ENCODE measurements at places on chromosomes 3 and 15.

GRCh38 chr15:68833700-68834331 is 13.1 kb upstream of the ANP32A start:
- DNase-seq: no peak

- DNase-seq: peak; percentile 85
These were observed 61.3 kb downstream of the VGLL4 start for GRCh38 chr3:11582191-11582968.

DNA sequence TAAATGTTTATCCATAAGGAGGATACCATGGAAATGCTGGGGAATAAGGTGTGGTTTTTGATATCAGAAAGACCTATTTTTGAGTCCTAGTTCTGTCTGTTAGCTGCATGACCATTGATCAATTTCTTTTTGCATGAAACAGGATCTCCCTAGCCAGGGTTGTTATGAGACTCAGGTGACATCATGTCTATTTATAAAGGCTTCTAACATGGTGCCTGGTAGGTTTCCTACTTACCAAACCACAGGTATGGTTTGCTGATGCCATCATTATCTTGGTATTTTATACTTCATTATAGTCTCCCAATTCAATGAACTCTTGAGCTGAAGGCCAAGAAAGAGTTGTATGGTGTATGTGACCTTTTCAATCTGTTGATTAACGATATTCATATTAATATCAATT is 144.0 kb downstream of the CLSTN2 start:
- no peak for DNase-seq

GRCh38 chr3:123148772-123149171 is 53.0 kb upstream of the SEC22A start:
- no peak for DNase-seq

DNA sequence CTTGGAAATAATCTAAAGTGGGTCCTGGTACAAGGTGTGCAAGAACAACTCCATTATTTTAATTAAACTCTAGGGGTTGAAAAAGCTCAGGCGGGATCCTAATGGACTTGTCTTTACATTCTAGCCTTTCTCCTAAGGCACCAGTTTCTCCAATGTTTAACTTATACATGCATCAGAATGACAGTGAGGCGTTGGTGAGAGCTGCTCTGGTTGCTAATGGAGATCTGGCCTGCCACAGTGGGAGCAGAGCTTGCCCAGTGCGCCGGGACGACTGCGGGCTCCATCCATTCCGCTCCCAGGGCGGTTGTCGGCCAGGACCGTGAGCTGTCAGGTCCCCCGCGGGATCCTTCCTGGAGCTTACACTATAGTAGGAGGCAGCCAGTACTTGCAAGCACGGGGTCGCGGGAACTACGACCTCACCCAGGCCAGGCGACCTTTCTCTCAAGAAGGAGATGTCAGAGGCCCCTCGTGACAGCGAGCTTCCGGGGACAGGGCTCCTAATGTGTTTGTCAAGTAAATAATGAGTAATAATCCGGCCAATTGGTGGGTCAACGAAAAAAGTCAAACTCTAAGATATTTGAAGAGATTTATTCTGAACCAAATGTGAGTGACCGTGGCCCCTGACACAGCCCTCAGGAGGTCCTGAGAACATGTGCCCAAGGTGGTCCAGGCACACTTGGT is 991 bp upstream of the HIGD1A start:
- DNase-seq: peak; percentile 31

GRCh38 chr15:25761971-25762662 is 101.0 kb downstream of the ATP10A start:
- DNase-seq: no peak

DNA sequence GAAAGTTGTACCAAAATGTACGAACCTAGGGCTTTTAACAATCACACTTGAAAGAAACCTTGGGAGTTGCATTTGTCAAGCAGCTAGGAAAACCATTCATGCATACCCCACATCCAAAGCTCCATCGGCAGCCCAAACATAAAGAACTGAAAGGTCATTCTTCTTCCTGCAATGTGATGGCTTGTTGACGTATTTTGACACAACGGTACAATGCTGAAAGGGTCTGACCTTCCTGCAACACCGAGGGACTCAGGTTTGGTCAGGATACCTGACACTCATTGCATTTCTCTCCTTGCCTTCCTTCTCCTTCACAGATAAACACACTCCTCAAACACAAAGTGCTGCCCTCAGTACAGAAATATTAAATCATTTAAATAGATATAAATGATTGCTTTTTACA is 145.5 kb downstream of the CDIN1 start:
- DNase-seq: no peak

GRCh38 chr3:50350527-50351322 is at the start of the genes CYB561D2 and NPRL2:
Gene CYB561D2 (plus strand): TSS chr3:50350862. CDS start chr3:50351434, 572 bp downstream.
Gene NPRL2 (minus strand): TSS chr3:50350775. CDS start chr3:50350652, 123 bp downstream.
- peak; percentile 97 for DNase-seq

GRCh38 chr15:101181349-101181748 is 70.5 kb downstream of the CHSY1 start:
- no peak for DNase-seq

- no peak for DNase-seq
These were observed 715.1 kb upstream of the NR2F2 start for GRCh38 chr15:95615436-95615835.

- DNase-seq: peak; percentile 73
These were observed 44.6 kb downstream of the EIF4E3 start for GRCh38 chr3:71680603-71681002.

DNA sequence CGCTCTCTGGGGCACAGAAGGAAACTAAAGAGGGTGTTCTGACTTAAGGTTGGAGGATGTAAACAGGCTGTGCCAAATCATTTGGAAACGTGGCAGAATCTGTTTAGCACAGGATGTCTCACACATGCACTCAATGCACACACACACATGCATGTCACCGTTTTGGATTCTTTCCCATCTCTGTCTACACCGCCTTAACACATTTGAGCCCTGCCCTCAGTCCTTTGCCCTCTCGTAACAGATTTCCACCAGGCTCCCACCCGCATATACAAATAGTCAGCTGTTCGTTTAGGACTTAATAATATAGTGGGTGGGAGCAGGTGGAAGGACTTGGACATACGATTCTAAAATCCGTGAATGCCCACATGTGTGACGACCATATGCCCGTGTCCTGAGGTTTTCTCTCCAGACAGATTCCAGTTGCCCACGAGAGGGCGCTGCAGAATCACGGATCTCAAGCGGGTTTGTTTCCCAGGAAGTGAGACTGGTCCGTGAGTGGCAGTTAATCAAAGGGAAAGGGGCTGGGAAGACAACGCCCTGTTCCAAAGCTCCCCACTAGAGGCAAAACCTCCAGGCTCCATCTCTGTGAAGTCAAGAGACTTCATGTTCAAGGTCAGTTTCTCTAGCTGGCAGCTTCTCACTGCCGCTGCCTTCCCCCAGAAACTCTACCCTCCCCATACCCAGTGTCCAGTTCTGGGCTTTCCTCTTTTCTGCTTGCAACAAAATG is 44.5 kb downstream of the NOX5 start:
- peak; percentile 91 for DNase-seq

GRCh38 chr3:165820671-165821123 is 16.5 kb downstream of the BCHE start:
- DNase-seq: no peak

GRCh38 chr3:35028157-35028556 is 611.2 kb upstream of the ARPP21 start:
- no peak for DNase-seq

DNA sequence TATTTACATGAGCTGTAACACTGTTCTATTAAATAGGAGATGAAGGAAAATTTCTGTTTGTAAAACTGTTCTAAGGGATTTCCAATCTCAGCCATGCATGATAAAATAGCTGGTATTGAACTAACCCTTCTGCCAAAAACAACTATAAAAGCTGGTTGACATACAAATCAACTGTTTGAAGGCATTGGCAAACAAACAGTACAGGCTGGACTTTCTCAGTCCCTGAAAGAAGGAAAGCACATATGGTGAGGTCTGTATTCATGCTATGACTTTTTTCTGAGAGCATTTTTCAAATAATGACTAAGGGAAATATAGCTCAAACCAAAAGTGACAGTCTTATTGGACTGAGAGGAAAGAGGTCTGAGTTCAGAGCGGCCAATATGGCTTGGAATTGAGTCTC is 117.0 kb upstream of the CCDC54 start:
- no peak for DNase-seq

GRCh38 chr15:98782801-98783200 is 134.5 kb downstream of the IGF1R start:
- no peak for DNase-seq

GRCh38 chr3:55923626-55924025 is 436.5 kb upstream of the WNT5A start:
- DNase-seq: no peak

- peak; percentile 56 for DNase-seq
These were observed 61.1 kb downstream of the MLH1 start for GRCh38 chr3:37054370-37054769.

GRCh38 chr15:60162251-60162967 is 158.3 kb downstream of the FOXB1 start:
- no peak for DNase-seq

DNA sequence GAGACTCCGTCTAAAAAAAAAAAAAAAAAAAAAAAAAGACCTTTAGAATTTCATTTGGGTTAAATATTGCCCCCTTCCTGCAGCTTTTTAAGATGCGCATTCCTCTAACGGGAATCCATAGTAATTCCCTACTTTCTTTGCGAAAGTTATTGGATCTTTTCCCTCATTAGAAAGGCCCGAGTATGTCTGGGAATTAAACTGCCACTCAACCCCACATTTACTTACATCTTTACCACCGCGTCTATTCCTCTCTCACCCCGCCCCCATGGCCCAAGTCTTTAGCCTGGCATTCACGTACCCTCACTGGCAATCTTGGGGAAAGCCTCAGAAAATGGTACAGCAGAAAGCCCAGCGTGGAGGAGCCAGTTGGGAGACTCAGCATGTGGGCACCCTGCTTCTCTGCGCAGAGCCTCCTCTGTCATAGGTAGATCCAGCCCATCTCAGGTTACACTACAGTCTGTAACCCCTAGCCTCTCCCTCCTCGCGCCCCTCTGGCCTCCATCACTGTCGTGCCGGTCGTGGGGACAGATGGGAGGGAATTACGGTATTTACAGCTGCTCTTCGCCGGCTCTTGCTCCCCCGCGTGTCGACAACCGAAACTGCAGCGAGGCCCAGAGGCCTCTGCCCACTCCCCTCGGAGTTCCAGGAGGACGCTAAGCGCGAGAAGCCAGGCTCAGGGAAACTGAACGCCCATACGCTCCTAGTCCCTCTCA is 6.4 kb upstream of the ANKDD1A start:
- DNase-seq: peak; percentile 93

DNA sequence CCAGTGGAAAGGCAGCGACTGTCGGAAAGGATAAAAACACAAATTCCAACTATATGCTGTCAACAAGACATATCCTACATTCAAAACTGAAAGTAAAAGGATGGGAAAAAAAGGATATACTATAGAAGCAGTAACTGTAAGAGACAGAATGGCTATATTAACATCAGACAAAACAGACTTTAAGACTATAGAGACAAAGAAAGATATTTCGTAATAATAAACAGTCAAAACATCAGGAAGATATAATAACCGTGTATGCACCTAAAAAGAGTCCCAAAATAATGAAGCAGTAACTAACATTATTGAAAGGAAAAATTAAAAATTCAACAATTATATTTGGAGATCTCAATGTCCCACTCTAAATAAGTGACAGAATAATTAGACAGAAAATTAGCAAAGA is 48.2 kb downstream of the ZNF148 start:
- no peak for DNase-seq

GRCh38 chr15:93900476-93901400 is 330.6 kb upstream of the MCTP2 start:
- no peak for DNase-seq

DNA sequence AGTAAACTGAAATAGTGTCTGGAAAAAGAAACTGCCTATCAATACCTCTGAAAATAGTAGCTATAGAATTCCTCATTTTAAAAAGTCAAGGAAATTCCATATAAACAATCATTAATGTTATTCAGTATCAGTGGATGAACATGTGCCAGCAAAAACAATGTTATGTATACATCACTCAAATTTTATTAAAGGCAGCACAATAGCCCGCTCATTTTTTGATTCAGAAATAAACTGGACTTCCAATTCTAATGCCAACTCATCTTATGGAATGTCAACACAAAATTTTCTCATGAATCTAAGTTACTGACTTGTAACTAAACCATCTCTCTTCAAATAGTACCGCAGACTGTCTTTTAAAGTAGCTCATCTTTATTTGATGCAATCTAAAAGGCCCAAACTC is 19.0 kb downstream of the THBS1 start:
- DNase-seq: no peak

Data from GM03348 (cell line).